ENCODE measurements at places on chromosomes 11 and 22.

DNA sequence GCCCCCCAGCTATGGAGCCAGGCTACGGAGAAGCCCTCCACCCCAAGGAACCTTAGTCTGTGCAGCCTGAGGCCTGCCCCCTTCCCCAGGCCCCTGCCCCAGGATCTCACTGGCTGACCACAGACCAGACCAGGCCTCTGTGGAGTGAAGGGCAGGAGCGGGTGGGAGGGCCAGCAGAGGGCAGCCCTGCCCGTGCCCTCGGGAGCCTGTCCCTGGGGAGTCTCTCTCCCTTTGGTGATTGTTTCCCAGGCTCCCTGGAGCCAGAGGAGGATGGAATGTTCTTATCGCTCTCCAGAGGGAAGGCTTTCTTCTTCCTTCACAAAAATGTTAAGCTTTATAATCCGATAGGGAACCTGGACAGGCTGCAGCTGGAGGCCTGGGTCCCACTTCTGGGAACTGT is 455.3 kb downstream of the SOX6 start:
- no peak for DNase-seq

GRCh38 chr11:531919-532526 is 3.4 kb downstream of the HRAS start:
- no peak for DNase-seq

DNA sequence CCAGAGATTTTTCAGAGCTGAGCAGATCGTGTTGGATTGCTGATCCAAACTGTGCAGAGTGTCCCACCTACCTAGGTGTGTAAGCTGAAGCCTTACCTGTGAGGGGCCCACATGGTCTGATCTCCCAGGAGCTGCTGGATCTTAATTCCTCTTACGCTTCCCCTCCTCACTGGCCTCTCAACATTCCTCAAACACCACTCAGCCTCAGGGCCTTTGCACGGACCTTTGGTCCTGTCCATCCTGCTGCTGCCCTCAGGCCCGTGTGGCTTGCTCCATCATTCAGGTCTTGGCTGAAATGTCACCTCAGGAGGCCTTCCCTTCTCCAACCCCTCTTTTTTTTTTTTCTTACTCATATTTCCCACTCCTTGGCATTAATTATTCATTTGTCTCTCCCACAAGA is 21.1 kb upstream of the RAB1B start:
- DNase-seq = no peak

DNA sequence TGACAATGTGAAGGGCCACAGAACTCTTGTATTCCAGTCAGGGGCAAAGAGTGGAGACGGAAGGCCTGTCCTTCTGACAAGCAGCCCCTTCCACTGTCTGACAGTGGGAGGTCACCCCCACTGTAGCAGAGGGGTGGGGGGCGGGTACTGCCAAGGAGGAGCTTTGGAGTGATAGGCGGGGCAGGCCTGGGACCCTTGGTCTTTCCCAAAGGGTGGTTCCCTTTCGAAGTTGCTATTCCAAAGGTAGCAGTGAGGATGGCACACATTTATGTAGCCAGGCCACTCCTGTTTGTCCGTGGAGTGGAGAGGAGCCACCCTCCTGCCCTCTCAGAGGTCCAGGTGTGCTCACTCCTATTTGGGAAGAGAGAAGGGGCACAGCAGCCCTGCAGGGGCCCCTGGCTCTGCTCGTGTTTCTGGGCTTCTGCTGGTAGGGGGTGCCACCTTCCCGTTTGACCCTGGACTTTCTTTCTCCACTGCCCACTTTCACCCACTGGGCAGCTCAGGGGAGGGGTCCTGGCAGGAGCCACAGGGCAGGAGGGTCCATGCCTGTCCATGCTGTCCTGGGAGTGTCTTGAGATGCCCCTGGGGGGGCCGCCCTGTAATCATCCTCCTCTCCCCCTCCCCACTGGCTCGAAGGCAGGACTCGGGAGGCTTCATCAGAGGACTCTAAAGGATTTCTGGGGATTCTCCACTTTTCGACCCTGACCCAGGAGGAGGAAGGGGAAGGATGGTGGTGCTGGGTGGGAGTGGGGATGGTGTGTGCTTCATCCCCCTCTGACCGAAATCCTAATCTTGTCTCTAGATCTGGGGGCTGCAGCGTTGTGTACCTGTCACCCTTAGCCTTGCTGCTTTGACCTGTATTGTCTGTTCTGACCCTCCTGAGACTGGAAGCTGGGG is 994 bp downstream of the TAGLN start:
- no peak for DNase-seq

Measured in cortex of kidney (tissue), 1 donor.